ENCODE measurements at places on chromosomes 2 and 18.

GRCh38 chr2:178074123-178075005 is 1.8 kb upstream of the PDE11A start:
- DNase-seq = no peak

- no peak for DNase-seq
Observed at GRCh38 chr2:239994086-239994485, 31.1 kb downstream of the NDUFA10 start.

GRCh38 chr2:48131539-48132270 is 225.4 kb upstream of the FBXO11 start:
- no peak for DNase-seq

DNA sequence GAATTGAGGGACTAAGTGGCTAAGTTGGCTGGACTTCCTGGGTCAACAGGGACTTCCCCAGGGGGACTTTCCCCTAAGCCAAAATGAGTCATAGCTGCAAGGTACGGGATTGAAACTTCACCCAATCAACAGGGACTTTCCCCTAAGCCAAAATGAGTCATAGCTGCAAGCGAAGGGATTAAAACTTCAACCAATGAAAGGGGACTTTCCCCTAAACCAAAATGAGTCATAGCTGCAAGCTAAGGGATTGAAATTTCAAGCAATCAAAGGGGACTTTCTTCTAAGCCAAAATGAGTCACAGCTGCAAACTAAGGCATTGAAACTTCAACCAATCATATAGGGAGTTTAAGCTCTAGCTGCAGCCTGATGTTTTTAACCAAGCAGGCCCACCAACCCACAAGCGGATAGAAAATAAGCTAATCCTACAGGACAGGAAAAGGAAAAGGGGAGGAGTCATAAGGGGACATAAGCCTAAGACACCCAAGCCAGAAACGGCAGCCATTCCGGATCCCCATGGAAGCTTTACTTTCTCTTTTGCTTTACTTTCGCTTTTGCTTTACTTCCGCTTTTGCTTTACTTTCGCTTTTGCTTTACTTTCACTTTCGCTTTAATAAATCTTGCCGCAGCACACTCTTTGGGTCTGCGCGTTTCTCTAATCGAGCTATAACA is 1375.4 kb upstream of the CELF4 start:
- DNase-seq = peak; percentile 39

GRCh38 chr18:24727685-24728084 is 267.2 kb downstream of the HRH4 start:
- no peak for DNase-seq

DNA sequence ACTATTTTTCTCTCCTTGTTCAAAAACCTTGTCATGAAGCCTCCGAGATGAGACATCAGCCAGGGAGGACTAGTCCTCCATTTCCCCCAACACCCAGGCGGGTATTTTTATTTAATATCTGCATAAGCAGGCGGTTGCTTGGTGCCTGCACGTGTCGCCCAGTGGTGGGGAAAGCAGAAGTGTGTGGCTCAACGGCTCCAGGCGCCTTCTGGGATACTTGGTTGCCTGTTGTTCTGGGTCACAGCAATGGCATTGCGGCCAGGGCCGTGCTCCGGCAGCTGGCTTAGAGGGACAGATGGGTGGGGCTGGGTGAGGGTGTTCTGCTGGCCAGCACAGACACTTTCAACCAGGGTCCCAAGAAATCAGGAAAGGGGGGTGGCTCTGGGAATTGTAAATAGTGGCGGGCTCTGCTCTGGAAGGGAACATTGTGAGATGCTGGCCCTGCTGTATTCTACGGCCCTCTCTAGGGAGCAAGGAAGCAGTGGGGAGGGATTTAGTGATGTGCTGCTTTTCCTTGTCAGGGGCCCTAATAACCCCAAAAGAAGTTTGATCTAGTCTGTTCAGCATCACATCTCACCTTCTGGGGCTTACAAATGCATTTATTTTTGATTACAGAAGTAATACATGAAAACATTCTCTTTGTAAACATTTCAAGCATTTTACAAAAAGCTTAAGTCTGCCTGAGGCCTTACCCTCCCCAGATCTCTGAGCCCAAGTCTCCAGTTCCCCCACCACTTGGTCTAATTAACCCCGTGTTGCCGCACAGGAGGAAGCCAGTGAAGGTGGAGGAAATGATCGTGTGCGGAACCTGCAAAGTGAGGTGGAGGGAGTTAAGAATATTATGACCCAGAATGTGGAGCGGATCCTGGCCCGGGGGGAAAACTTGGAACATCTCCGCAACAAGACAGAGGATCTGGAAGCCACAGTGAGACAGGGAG is 1.1 kb downstream of the VAMP8 start:
- DNase-seq = peak; percentile 37

GRCh38 chr2:50719837-50720696 is 311.9 kb downstream of the NRXN1 start:
- no peak for DNase-seq

GRCh38 chr2:142803158-142803557 is 74.3 kb upstream of the KYNU start:
- DNase-seq = no peak

GRCh38 chr2:127032621-127033020 is 74.3 kb downstream of the BIN1 start:
- DNase-seq = no peak

- DNase-seq = no peak
Observed at GRCh38 chr2:220510668-220511067, 883.2 kb downstream of the SLC4A3 start.

- no peak for DNase-seq
Observed at GRCh38 chr2:239710953-239711861, 310.4 kb upstream of the HDAC4 start.

GRCh38 chr2:223232896-223233295 is 180.9 kb downstream of the KCNE4 start:
- DNase-seq = no peak

GRCh38 chr2:44715671-44716081 is 225.8 kb upstream of the SIX3 start:
- no peak for DNase-seq

- DNase-seq = no peak
Observed at GRCh38 chr2:186426153-186427016, 59.7 kb upstream of the ZC3H15 start.

- no peak for DNase-seq
Observed at GRCh38 chr2:156452971-156453370, 16.8 kb downstream of the GPD2 start.

DNA sequence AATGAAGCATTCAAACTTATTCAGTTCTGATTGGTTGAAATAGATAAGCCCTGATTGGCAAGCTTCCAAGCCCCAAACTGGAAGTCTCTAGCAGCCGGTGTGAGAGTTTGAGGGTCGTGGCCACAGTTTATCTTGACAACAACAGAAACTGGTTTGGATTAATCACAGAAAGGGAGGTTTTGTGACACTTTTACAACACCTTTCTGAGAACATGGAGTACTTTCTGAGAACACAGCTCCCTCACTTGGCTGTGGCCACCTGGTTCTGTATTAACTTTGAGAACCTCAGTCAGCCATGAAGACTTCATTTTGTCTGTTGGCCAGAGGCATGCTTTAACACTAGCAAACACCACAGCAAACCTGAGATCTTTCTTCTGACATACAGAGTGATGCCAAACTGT is 280.7 kb upstream of the VWC2L start:
- no peak for DNase-seq

GRCh38 chr18:44681076-44681970 is 635 bp downstream of the SETBP1 start:
- DNase-seq = no peak

GRCh38 chr2:182173944-182174622 is 188.4 kb downstream of the PPP1R1C start:
- DNase-seq = no peak

DNA sequence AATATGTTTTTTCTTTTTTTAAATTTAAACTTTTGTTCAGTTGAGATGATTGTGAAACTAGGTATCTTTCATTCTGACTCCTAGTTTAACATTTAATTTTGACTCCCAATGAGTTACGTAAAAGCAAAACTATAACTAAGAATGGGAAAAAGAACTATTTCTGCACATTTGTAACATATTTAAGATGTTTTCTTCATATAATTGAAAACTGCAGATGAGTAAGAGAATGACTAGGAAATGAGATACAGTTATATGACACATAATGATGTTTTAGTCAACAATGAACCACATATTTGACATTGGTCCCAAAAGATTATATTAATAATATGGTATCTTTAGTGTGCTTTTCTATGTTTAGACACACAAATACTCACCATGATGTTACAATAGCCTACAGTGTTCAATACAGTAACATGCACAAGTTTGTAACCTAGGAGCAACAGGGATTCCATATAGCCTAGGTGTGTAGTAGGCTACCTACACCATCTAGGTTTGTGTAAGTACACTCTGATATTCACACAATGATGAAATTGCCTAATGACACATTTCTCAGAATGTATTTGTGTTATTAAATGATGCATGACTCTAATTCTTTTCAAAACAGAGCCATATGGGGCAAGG is 12.6 kb downstream of the ERMN start:
- no peak for DNase-seq

DNA sequence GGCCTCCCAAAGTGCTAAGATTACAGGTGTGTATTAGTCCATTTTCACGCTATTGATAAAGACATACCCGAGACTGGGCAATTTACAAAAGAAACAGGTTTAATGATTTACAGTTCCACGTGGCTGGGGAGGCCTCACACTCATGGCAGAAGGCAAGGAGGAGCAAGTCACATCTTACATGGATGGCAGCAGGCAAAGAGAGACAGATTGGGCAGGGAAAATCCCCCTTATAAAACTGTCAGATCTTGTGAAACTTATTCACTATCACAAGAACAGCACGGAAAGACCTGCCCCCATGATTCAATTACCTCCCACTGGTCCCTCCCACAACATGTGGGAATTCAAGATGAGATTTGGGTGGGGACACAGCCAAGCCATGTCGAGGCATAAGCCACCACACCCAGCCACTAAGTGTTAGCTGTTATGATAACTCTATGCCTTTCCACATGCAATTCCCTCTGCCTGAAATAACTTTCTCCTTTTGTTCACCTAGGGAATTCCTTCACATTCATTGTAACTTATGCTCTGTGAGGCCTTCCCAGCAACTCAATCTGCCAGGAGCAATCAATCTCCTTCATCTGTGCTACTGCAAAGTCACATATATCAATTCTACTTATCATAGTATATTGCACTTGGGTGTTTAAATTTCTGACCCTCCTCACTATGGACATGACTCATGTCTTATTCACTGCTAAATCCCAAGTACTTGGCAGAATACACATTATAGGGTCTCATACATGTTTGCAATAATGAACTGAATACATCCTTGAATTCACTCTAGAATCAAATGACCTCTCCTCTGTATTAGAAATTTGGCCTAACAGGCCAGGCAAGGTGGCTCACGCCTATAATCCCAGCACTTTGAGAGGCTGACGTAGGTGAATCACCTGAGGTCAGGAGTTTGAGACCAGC is 7.4 kb downstream of the MCEE start:
- DNase-seq = no peak

DNA sequence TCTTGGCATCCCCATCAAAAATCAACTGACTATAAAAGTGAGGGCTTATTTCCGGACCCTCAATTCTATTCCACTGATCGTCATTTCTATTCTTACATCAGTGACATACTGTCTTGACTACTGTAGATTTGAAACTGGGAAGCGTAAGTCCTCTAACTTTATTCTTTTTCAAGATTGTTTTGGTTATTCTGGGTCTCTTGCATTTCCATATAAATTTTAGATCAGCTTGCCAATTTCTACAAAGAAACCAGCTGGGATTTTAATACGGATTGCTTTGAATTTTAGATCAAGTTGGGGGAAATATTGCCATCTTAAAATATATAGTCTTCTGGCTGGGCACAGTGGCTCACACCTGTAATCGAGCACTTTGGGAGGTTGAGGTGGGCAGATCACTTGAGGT is 17.9 kb upstream of the INPP4A start:
- DNase-seq = no peak

DNA sequence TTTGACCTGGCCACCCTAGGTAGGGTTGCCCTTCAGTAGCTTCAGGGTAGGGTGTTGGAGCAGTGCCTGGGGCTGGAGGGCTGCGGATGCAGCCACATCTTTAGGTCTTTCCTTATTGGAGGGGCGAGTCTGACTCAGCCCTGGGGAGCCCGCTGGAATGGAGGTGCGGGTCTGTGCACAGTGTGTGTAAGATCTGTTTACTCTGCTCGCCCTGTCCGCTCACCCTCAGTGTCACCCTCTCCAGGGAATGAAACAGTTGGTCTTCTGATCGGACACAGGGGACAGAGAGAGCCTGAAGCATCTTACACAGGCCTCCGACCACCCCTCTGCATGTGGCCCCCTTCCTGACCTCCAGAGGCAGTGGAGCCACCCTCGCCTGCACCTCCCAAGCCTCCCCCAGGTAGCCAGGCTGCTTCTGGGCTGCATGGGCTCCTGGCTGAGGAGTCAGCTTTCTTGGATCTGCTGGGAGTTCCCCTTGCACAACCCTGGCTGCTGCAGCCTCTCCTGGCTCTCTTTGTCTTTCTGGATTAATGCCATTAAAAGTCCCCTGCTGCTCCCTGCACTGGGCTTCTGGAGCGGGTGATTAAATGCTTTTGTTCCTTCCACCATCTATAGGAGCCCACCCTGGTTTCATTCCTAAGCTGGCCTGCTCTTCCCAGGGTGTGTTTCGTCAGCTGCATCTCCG is 82.6 kb downstream of the ASB1 start:
- DNase-seq = no peak

DNA sequence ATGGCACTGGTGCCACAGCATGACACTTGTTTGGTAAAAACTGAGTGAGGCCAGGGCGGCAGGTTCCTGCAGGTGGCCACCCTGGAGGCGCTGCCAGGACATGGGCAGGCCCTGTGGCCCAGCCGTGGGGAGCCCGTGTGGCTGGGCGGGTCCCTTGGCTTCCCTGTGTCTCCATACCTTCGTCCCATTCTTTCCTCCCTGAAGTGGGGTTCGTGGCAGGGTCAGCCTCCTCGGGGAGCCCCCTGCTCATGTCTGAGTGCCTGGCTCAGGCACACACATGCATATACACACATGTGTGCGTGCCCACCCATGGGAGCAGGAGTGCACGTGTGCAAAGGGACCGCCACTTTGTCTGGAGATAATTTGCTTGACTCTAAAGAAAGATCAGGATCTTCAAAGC is 86.5 kb upstream of the HDAC4 start:
- no peak for DNase-seq

- DNase-seq = no peak
Observed at GRCh38 chr2:236616031-236616430, 46.4 kb downstream of the ACKR3 start.

DNA sequence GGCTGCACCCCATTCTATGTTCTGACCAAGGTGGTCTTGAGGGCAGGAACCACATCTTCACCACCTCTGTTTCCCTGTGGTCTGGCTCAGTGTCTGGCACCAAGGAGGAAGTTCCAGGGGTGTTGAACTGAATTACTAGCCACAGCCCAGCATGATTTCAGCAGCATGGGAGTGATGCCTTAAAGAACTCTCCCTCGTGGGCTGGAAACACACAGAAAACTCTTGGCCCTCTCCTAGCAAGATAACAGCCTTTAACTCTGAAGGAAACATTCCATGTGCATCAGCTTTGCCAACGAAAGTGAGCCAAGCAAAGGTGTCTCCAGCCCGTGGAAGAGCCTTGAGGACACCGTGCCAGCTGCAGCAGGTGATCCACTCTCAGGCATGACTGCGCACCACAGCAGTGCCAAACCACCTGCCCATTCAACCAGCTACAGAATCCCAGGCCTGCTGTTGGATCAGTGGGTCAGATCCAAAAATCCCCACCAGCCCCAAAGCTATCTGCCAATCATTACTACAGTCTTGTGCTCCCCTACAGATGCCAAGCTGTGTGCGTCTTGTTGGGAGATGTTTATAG is 124.8 kb downstream of the TTC32 start:
- no peak for DNase-seq

- DNase-seq = peak; percentile 18
Observed at GRCh38 chr2:198004921-198005829, 200.8 kb downstream of the PLCL1 start.

GRCh38 chr2:170878505-170878904 is 50.5 kb upstream of the GORASP2 start:
- DNase-seq = no peak

All from activated naive CD8-positive, alpha-beta T cell treated with anti-CD3 and anti-CD28 coated beads, Interleukin-2, amount 50 U/mL, for 24 hours (primary cell).